ENCODE measurements at places on chromosomes 3 and 15.

DNA sequence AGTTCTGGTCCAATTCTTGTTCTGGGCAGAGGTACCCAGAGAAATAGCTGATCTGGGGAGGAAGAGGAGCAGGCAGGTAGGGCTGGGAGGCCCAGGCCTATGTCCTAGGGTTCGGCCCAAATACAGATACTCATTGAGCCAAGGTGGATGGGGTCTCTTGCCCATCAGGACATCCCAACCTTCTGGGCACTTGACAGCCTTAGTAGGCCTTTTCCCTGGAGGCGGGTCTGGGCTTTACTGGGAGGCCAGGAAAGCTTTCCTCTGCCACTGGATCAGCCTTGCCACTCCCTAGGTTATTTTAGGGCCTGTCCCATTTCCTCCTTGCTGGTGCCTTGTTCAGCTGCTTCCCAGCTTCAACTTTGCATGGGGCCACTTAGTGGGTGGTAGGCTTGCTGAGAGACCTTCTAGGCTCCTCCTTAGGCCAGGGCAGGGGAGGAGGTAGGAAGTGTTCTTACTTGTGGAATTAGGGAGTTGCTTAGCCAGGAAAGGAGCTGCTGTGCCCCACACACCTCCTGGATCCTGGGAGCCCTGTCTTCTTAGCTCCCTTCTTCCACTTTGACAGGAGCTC lies 9.7 kb downstream of the TEX264 start:
- DNase-seq: no peak

DNA sequence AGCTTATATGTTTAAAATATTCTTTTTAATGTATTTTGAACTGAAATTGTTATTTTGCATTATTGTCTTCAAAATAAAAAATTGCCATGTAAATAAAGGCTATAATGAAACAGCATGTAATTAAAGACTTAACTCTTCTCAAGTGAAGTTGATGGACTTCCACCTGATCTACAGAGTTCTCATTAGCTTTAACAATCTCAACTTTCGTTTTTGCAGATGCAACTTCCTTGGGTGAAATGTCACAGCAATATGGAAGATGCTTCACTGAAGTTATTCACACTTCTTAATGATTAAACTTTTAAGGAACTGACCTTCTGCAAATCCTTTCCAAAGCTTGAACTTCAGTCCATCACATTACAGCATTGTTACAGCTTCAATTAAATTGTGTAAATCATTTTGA lies 63.6 kb downstream of the OSTN start:
- no peak for DNase-seq

DNA sequence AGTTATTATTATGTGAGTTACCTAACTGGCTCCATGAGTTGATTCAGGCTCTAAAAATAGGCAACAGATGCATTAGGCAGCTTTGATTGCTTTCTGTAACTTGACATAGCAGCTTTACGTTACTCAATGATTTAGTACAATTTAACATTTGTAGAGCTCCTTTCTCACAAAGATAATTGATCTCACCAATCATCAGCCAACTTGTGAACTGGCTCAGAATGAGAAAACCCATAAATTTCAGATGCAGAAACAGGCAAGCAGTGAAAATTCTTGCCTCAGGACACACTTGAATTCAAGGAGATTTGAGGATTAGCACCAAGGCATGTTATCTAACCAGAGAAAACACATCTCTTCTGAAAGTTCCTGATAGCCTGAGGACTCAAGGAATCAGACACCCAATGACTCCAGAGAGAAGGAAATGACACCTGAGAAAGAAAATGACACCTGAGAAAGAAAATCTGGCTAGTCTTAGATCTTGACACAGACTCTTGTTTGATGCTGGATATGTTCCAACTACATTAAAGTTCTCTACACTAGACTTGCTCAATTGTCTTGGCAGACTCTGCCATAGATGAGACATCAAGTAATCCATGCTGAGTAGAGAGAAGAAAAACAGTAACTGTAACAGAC lies 315.1 kb upstream of the CBLB start:
- no peak for DNase-seq

- no peak for DNase-seq
Measured at GRCh38 chr3:38229036-38229435, 36.6 kb upstream of the SLC22A13 start.

All from progenitor cell of endocrine pancreas (in vitro differentiated cells).